ENCODE measurements at places on chromosomes 16 and 17.

DNA sequence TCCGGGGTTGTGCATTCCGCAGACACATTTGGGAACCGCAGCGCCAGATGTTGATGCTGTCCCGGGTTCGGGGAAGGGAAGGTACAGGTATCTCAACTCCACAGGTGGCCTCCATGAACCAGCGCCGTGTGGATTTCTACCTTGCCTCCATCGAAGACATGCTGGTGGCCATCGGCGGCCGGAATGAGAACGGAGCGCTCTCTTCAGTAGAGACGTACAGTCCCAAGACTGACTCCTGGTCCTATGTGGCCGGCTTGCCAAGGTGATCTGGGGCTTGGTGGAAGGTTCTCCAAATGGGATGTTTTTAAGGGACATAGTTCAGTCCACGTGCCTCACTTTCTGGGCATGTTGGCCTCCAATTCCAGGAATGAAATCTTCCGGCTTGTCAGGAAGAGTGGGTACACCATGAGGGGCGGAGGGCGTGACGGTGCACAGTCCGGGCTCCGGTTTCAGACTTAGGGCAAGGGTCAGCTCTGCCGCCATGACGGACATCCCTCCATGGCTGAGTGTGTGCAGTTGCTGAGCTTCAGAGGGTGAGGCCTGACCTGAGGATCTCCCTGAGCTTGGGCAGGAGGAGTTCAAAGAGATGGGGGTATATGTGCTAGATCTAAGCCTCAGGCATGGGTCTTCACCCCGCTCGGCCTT is 11.5 kb downstream of the KLHL36 start:
- DNase-seq: no peak

DNA sequence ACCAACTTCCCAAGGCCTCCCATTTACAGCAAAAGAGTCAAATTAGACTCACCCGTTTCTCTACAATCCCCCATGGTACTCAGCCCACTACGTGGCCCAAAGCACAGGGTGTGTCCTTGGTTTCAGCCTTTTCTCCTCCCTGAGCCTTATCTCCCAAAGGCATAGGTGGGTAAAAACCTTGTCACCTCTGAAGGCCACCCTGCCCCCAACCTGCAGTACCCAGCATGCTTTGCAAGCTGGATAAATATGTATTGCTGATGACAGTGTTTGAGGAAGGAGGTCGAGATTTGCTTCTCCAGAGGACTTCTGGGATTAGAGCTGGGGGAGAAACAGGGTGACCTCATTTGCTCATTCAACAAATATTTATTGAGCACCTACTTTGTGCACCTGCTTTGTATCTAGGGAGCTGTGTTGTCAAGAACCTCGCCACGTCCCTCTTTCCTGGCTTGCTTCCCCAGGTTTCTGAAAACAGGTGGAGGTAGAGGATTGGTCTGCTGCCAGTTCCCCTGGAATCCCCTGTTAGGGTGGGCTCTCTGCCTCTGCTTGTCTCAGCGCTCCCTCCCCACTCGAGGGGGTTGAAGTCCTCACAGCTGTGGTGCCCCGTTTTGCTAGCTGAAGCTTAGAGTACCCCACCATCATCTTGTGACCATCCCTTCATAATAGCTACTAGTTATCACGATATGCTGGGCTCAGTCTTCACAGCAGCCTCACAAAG is 3.0 kb downstream of the LASP1 start:
- DNase-seq: no peak

- DNase-seq: no peak
Measured at GRCh38 chr17:69634844-69635243, 220.3 kb downstream of the MAP2K6 start.

DNA sequence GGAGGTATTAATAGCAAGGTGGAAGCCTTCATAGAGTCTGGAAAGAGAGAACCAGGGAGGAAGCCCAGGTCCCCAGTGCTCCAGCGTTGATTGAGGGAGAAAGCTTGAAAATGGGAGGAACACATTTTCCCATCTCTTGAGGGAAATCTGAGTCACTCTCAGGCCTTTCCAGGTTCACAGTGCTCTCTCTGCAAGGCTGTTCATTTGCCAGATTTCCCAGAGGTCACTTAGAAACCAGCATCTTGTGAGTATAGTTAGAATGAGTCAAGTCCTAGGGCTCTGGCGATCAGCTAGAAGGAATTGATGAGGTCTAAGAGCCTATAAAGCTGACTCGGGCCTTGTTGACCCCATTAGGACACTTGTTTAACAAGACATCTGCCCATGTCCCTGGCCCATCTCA is 17.7 kb upstream of the ZNF594 start:
- DNase-seq: no peak

DNA sequence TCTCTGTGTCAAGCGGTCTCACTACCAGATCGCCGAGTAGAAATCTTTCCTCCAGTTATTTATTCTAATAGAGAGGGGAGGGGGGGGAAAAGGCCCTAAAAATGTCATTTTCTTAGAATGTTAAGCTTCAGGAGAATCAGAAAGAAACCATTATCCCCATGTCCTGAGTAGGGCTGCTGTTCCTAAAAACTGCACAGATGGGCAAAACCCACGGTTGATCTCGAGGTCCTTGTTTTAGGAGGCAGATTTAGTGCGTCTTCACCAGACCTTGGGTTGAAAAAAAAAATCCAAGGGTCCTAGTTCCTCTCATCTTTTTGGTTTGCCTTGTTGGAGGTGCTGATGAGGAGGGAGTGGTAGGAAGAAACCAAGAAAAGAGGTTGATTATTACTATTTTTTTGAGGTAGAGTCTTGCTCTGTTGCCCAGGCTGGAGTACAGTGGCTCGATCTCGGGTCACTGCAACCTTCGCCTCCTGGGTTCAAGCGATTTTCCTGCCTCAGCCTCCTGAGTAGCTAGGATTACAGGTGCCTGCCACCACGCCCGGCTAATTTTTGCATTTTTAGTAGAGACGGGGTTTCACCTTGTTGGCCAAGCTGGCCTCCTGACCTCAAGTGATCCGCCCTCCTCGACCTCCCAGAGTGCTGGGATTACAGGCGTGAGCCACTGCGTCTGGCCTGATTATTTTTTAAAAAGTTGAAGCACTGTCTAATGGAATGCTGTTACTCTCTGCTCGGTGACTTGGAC is 1.4 kb downstream of the CBFB start:
- no peak for DNase-seq

- DNase-seq: no peak
Measured at GRCh38 chr16:79005096-79005495, 595.4 kb downstream of the MAF start.

DNA sequence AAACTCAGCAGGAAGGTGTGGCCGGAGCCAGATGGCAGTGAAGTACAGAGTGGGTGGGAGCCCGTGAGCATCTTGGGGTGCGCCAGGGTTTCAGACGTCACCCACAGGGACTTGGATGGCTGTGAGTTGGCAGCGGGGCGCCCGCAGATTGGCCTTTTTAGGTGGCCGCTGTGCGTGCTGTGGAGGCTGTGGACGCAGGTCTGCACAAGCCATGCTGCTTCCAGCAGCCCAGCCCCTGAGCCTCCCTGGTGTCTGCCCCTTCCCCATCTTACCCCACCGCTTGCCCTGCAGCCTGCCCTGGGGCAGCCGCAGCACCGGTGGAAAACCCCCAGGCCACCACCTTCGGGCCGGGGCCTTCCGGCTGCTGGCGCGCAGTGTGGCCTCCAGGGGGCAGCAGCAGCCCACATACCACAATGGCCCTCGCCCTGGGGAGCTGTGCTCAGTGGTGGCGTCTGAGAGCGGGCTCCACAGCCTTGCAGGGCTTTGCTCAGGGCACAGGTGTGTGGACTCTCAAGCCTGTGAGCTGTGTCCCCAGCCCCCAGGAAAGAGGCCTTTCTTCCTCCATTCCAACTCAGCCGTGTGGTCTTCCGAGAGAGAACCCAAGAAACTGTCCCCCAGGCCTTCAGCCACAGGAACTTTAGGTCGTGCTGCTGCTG is 11.8 kb downstream of the ENDOV start:
- no peak for DNase-seq

DNA sequence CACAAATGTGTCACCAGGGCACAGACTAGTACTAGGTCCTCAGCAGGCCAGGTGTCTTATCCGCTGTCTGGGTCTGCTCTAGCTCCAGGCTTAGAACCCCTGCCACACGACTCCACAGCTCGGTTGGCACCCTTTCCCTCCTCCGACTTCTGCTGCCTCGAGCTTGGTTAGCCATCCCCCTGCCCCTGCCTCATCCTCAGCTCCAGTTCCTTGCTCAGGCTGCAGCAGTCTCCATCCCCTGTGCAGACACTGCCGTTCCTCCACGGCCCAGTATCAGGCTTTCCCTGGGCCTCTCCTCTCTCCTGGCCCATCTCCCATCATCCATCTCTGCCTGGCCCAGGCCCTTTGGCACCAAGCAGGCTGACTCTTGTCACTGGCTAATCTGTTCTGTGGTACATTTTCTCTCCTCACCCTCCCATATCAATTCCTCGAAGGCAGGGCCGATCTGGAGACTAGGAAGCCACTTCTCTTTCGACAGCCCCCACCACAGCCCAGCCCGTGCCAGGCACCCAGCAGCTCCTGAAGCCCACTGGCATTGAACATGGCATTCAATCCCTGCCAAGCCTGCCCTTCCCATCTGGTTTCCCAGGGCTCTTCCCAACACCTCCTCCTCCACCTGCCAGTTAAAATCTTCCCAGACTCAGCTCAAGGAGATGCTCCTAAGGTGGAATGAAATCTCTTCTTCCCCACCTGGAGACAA is 1.4 kb upstream of the GRN start:
- no peak for DNase-seq

- no peak for DNase-seq
Measured at GRCh38 chr17:19712436-19713004, 3.9 kb downstream of the SLC47A2 start.

- DNase-seq: no peak
Measured at GRCh38 chr17:10155371-10156076, 42.9 kb downstream of the GAS7 start.

- DNase-seq: no peak
Measured at GRCh38 chr17:74380959-74381808, 13.9 kb downstream of the GPR142 start.

- peak; percentile 49 for DNase-seq
Measured at GRCh38 chr16:10080051-10080772, 102.0 kb downstream of the GRIN2A start.

- peak; percentile 38 for DNase-seq
Measured at GRCh38 chr17:47686276-47686635, 7.7 kb upstream of the TBKBP1 start.

DNA sequence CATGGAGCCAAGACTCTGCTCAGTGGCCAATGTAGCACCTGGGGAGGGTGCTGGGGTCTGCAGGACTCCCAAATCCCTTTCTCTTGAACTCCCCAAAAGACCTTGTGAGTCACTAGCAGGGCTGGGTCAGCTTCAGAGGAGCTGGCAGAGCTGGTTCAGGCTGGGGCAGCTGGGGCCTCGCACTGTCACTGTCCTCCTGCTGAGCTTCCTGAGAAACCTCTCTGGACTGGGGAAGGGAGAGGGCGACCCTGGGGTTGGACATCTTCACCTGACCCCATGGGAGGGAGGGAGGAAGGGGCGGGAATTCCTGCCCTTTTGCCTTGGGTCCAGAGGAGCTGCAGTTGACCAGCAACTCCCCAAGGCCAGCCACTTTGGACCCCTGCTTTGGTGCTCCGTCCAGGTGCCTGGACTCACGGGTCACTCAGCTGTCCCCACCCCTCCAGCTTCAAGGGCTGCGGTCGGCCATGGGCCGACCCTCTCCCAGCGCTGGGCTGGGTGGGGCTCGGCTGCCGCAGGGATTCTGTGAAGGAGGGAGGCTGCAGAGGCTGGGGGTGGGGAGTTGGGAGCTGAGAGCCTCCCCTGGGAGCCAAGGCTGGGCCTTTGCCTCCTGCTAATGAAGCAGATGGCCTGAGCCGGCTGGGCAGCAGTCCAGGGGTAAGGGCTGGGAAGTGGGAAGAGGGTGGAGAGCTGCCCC is 9.2 kb downstream of the FMNL1 start:
- no peak for DNase-seq

GRCh38 chr17:74408262-74408661 is 23.6 kb upstream of the GPRC5C start:
- DNase-seq: no peak

DNA sequence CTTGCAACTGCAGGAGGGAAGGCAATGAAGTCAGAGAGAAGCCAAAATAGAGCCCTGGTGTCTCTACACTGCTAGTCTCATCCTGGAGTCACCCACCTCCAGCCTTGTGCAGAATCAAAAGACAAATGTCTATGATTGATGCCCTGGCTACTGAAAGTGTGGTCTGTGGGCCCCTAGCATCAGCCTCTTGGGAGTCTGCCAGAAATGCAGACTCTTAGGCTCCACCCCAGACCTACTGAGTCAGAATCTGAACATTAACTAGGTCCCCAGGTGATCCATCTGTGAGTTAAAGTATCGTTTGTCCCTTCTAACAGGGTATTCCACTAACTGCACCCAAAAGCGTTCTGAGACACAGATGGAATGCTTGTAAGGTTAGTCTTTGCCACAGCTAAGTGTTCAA is 21.2 kb downstream of the EARS2 start:
- DNase-seq: no peak

DNA sequence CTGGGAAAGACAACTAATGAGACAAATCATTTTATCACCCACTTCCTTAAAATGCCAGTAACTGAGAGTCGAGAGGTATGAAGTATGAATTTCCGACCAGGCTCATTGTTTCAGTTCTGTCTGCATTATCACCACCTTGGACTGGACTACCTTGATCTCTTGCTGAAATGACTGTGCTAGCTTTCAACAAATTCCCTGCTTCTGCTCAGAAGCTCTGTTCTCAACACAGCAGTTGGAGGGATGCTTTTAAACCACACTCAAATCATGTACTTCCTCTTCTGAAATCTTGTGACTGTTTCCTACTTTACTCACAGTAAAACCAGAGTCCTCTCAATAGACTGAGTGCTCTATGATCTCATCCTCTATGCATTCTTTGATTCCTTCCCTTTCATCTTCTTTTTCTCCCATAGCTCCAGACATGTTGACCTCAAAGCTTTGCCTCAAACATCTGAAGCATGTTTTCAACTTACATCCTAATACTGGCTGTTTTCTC is 195.8 kb downstream of the KCNJ2 start:
- DNase-seq: no peak

DNA sequence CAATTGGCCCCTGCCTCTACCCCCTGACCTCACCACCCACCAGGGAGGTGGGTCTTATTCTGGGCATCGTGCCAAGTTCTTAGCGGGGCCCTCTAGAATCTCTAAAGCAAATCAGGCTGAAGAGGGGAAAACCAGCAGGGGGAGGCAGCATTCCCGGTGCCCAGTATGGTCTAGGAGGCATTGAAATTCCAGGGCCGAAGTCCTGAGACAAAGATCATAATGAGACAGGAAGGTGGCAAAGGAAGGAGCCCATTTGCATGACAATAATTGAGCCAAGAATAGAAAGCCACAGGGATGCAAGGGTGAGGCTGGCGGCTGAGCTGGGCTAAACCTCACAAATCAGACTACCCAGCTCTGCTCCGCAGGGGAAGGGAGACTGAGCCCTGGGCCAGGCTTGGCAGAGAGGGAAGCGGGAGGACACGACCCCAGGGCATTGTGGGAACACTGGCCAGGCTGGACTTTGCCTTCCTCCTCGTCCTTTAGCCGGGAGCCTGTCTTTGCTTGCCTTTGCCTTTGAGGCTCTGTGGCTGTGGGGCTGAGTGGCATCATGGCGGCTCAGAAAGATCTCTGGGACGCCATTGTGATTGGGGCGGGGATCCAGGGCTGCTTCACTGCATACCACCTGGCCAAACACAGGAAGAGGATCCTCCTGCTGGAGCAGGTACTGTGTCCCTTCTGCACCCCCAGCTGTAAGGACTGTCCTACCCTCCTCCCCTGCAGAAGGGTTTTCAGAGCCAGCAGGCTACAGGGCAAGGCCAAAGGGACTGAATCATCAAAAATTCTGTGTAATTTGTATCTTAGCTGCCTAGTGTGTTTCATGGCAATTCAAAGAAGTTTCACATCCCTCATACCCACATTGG is at the start of gene PIPOX:
Gene PIPOX (plus strand): TSS at position 463 of the 860 bp plus-strand sequence. CDS start 85 bp downstream, at position 548.
- DNase-seq: no peak

GRCh38 chr17:44448412-44448811 is 54.8 kb downstream of the GPATCH8 start:
- no peak for DNase-seq
